NCI-H1092 treated with DMSO at 0.1 percent for 48 hours (cell line): ENCODE measurements at places on chromosomes 3 and 15.

- no peak for DNase-seq
Measured at GRCh38 chr3:132916096-132916495, 122.1 kb upstream of the TMEM108 start.

GRCh38 chr3:39177708-39178332 is 14.6 kb downstream of the XIRP1 start:
- DNase-seq: peak; percentile 51

- DNase-seq: peak; percentile 31
Measured at GRCh38 chr3:169562988-169563774, 100.3 kb downstream of the MECOM start.

- DNase-seq: no peak
Measured at GRCh38 chr3:186983659-186984058, 53.3 kb downstream of the ST6GAL1 start.

GRCh38 chr3:147651107-147651778 is 242.1 kb downstream of the ZIC1 start:
- no peak for DNase-seq

- no peak for DNase-seq
Measured at GRCh38 chr15:27622371-27622770, 476.7 kb downstream of the OCA2 start.

DNA sequence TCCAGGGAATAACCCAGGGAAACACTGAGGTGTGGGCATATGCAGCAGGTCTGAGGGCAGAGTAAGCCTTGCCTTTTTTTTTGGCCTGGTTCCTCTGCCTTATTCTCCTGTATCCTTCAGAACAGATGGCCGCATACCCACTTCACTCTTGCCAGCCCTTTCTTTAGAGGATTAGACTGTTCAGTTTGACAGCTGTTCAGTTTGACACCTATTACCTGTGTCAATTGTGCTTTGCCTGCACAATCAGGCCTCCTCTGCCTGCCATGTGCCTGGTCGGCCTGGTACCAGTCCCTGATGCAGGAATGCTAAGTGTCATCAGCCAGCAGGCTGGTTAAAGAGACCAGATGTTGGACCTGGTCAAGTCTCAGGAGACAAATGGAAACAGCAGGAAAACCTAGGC is 22.3 kb downstream of the TM6SF1 start:
- DNase-seq: no peak

GRCh38 chr3:125349556-125350165 is 25.5 kb downstream of the ZNF148 start:
- DNase-seq: no peak

- no peak for DNase-seq
Measured at GRCh38 chr15:91801836-91802534, 51.5 kb upstream of the SLCO3A1 start.

DNA sequence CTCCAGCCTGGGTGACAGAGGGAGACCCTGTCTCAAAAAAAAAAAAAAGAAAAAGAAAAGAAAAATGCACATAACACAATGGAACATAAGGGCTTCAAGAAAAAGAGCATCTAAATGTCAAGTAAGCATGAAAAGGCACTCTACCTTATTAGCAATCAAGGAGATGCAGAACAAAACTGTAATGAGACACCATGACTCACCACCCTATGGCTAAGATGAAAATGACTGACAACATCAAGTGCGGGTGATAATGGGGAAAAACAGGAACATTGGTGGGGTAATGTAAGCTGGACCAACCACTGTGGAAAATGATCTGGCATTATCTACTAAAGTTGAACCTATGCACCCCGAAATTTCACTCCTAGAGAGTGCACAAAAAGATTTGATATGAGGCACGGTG is 19.6 kb upstream of the NSMCE3 start:
- no peak for DNase-seq

GRCh38 chr3:172846103-172846561 is 95.6 kb downstream of the ECT2 start:
- no peak for DNase-seq

DNA sequence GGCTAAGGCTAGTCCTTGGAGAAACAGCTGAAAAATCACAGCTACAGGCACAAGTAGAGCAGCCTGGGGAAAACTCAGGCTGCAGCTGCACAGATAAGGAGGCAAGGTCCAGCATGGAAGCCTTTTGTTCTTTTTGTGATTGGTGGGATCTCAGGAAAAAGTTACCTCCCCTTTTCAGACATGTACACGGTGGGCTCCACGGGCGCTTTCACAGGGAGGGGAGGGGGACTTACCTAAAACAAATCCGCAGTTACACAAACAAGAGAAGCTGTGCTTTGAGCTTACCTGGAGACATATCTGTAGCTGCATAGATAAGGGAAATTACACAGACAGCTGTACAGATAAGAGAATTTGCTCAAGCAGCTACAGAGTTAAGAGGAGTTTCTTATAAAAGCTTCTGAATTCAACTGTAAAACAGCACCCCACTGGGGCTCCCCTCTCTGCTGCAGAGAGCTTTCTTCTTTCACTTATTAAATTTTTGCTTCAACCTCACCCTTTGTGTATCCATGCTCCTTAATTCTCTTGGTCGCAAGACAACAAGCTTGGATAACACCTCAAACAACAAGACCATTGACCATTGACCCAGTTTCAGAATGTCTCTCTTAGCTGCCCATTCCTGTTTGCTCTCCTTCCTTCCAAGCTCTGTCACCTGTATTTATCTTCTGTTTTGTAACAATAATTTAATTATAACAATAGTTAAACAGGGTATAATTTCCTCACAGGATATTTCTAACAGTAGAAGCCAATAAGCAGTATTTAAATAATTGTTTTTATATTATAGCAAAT is 10.9 kb upstream of the CD200 start:
- no peak for DNase-seq

- DNase-seq: no peak
Measured at GRCh38 chr3:55818485-55818884, 331.4 kb upstream of the WNT5A start.

DNA sequence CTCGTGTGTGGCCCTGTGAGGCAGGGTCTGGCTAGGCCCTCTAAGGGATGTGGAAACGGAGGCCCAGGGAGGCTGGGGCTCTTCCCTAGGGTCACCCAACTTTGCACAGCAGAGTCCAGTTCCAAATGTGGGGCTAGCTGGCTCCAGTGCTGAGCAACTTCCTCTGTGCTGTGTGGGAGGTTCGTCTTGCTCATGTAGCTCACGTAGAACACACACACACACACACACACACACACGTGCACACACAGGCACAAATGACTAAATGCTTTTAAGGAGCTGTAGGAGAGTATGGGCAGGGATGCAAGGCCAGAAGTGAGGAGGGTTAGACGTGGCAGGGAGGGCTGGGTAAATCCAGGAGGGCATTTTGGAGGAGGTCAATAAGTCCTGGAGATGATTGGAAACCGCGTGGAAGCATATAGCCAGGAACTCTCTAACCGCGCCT is 213.8 kb downstream of the RPLP1 start:
- no peak for DNase-seq

GRCh38 chr3:4849136-4849535 is 130.1 kb upstream of the BHLHE40 start:
- no peak for DNase-seq

DNA sequence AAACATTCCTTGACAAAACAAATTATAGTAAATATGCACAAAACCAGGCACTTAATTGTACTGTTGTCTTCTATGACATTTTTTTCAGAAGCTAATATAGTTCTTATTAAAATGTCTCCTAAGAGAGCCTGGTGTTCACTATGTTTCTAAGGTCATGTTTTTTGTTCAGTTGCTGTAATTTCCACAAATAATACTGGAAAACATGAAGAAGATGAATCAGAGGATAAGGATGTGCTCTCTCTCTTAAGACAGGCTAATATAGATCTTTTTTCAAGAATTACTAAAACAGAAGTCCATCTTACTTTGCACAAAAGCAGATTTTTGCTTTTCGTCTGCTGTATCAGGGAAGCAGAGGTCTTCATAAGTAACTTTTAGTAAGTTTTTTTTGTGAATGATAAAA is 823.0 kb upstream of the NECTIN3 start:
- DNase-seq: no peak

DNA sequence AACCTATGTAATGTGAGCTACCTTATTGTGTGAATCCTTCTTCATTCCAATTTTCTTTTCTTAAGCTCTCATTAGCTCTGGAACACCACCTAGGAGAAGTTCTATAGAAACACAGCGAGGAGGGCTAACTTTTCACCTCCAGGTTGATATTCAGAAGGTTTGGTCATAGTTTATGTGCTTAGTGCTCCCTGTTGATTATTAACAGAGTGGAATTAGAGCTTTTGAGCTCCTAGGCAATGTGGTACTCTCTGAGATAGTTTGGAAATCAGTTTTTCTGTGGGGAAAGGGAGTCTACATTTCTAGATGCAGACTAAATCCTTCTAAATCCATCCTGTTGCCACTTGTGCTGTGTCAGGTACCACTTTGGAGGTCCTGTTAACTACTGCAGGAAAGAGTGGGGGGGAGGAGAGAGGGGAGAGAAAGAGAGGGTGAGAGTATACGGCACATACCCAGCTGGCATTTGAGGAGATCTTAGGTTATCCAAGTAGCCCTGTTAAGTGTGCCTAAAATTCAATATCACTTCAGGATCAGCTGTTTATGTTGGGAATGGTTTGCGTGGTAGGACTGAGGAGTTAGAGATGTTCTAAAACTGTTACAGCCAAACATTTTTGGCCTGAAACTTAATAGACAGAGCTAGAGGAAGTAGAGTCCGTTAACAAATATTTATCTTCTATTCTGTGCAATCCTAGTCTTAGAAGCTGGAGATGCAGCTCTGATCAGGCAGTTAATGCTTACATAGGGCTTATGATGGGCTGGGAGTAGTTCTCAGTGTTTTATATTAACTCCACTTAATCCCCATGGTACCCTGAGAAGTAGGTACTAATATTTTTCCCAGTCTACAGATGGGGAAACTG is 117.5 kb upstream of the PROK2 start:
- DNase-seq: no peak

DNA sequence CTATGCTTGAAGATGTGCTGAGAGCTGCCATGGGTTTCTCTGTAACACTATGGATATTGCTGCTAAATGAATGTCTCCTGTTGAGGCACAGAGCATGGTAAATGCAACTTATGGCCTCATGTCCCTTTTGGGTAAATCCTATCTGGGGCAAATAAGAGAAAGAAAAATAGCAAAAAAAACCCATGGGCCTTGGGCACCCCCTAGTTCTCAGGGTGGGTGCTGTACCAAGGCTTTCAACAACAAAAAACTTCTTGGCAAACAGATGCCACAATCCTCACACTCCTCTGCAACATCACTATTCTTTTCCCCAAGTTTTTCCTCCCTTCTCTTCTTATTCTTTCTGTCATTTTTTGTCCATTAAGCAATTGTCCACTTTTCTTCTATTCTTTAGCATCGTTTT is 340.1 kb upstream of the ROBO2 start:
- DNase-seq: no peak

DNA sequence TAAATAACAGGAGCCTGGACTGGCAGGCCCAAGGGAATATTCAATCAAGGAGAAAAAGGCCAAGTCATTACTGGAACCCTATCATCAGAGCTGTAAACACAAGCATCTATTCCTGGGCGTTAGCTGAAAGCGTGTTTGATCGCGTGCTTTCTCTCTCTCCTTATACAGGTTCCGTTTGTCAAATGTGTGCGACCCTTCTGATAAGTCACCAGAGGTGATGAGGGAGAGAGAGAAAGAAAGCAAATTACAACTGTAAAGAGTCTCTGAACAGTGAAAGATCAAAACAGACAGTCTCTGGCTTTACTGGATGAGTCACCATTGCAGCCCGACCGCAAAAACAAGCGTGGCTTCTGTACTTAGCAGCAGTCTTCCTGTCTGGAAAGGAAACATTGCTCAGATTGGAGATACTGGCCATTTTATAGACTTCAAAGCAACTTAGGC is 39.5 kb upstream of the TPRG1 start:
- DNase-seq: no peak

- DNase-seq: no peak
Measured at GRCh38 chr3:140545756-140546155, 132.1 kb upstream of the TRIM42 start.

DNA sequence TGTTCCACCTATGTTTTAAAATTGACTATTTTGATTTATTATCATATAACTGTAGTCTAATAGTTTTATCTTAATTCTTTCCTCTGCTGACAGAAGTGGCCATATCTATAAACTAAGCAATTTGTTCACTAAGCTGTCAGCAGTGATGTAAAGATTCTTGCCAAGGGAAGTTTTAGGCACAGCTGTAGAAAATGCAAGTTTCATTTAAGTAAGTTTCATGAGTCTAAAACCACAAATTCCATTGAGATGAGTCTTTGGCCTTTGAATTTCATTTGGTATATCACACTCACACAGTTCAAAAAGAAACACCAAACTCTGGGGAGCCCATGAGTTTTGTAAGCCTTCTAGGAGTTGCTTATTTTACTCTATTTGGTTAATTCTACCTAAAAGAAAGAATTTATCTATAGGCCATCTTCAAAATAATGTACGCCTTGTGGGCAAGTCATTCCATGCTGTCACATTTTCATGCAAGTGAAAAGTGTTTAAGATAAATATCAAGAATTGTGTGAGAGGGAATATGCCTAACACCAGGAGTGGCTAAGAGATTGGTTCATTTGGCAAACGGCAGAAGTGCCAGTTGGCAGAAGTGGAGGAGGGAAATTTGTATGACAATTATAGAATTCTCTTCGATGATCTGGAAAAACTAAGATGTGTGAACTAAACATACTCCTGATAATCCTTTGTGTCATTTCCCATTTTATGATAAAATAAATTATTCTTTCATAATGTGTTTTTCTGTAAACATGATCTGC is 292.9 kb downstream of the ZIC4 start:
- no peak for DNase-seq

DNA sequence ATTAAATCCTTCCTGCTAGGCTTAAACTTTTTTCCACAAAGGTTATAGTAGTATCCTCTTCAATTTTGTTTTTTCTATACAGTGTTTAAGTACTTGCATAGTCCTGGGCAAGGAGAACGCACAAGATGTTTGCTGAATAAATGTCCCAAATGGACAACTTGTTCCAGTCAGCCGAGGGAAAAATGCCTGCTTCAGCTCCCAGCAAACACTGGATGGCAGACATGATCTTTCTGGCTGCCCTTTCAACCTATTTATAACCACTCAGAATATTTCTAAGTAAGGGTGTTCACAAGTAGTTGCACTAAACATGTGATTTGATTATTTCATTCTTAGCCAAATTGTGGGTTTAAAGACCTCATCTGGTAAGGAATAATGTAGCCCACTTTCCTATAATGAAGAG is 29.8 kb downstream of the GNB4 start:
- DNase-seq: peak; percentile 5

DNA sequence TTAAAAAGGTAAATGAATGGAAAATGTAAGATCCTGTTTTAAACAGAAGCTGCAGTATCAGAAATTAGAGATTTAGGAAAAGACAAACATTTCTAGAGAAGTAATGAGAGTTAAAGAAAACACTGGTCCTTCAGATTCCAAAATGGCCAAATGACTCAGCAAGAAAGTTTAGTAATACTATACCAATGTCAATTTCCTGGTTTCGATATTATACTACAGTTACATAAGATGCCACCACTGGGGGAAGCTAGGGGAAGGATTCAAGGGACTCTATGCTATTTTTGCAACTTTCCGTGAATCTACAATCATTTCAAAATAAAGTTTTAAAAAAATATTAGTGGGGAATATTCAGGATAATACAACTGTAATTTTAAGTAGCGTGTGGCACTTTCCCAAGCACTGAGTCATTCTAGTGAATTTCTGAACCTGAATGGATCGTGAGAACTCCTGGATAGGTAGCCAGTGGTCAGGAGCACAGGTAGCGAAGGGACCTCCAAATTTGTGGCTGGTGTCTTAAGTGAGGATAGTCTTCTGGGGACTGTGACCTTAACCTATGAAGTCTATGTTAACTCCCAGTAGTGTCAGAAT is 37.6 kb downstream of the TMCC1 start:
- no peak for DNase-seq

GRCh38 chr3:13860001-13860400 is 19.9 kb downstream of the WNT7A start:
- DNase-seq: no peak
